ENCODE measurements at places on chromosomes 1 and 21.

DNA sequence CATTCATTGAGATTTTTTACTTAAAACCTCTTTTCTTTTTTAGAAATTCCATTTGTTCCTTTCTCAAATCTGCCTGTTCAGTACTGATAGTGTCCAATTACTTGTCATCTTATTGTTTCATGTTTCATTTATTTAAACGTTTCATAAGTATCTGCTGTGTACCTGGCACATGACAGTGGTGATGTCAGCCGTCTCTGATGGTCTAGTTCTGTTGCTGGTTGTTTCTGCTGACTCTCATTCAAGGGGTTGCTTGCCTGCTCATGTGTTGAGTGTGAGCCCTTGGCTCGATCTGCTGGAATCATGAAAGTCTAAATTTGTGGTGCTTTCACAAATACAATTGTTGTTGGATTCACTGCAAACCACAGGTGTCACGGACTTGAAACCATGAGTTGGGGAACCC, 25.5 kb upstream of the C2CD2 start:
- no peak for DNase-seq

- DNase-seq, result no peak
Measured at GRCh38 chr21:46193829-46194373, 9.6 kb upstream of the SPATC1L start.

DNA sequence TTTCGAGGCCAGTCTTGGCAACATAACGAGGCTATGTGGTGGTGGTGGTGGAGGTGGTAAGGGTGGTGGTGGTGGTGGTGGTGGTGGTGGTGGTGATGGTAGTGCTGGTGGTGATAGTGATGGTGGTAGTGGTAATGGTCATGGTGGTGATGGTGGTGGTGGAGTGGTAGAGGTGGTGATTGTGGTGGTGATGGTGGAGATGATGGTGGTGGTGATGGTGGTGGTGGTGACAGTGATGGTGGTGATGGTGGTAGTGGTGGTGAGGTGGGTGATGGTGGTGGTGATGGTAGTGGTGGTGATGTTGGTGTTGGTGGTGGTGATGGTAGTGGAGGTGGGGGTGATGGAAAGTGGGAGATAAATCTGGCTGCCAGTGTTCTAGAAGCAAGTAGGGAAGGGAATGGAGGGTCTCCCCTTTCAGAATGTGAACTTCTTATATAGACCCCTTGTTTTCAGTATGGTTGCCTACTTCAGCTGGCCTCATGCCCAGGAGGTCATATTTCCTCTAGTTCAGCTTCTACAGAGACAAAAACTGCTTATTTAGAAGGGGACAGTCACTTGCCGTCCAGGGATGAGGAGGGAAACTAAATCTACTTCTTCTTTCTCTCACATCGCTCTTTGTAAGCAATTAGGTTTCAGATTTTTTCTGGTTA, 27.5 kb downstream of the SH3BGR start:
- no peak for DNase-seq

DNA sequence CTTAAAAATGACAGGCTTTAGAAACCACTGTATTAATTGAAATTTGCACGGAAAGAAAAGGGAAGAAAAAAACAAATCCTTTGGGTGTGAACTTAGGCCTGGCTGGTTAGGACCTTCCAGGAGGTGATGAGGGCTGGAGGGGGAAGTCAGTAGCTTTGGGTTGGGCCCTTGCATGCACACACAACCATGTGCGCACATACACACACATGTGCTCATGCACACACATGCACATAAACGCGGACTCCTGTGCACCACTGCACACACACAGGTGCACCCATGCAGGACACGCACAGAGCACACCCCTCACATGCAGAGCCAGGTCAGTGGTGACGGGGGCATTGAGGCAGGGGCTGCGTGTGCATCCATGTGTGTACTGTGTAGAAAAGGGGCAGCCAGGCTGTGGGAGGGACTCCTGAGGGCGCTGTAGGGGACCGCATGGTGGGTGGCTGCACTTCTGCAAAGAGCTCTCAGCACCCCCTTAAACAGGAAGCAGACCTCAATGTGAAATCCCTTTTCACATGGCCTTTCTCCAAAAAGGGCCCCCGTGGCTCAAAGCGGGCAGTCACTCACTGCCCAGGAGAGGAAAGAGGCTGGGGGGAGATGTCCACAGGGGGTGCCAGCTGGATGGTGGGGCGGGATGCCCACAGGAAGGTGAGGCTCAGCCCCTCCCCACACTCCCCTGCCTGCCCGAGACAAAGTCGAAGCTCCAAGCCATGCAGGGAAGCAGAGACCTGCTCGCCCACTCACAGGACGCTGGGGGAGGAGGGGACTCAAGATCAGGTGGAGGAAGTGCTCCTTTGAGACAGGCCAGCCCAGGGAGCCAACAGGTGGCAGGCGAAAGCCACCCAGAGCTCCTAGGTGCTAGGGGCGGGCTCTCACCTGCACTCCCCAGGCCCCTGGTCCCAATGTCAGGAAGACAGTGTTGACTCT, 95.2 kb downstream of the ITPKB start:
- no peak for DNase-seq

- no peak for DNase-seq
Measured at GRCh38 chr1:85229574-85230097, 28.8 kb upstream of the SYDE2 start.

DNA sequence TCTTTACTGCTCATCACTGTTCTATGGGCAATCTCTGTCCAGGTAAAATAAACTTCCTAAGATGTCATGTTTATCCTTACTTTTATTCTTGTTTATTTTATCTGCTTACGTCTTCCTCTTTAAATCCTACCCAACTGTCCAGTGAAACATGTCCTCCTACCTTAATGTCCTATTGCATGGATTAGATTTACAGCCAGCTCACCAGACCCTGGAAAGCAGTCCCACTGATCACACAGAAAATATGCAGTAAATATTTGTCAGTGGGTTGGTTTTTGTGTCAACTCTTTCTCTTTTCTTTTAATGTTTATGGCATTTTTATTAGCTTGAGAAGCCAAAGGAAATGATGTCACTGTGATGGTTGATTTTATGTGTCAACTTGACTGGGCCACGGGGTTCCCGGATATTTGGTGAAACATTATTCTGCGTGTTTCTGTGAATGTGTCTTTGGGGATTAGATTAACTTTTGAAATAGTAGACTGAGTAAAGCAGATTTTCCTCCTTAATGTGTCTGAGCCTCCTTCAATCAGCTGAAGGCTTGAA, 258.3 kb downstream of the SRGAP2C start:
- no peak for DNase-seq

DNA sequence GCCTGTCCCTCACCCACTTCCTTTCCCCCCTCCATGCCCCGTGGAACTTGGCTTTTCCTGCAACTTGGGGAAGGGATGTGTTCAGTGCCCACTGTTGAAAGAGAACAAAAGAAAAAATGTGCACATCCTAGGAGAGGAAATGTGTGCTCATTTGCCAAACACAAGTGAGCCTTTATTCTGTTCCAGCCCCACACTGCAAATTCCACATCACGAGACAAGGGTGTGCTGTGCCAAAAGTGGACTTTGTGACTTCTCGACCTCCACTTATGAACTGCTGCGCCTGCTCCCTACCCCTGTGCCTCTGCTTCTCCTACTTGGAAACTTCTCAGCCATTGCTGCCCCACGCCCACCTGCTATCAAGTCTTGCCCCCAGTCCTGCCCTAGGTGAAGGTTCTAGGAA, 97.0 kb upstream of the GRIK3 start:
- DNase-seq, result no peak

GRCh38 chr1:167248707-167249642, 28.3 kb downstream of the POU2F1 start:
- no peak for DNase-seq

DNA sequence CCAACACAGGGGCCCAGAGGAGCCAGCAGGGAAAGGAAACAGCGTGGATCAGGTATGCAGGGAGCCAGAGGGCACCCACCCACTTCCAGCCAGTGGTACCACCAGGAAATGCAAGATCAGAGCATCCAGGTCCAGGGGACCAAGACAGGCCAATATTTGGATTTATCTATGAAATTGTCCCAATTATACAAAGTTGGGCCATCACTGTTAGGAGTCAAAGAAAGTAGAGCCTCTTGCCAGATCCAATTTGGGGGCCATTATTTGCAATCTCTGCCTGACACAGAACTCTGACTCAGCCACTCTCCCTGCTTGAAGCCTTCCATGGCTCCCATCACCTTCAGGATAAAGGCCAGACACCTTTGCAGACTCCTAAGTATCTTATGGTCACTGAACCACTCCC, 21.1 kb upstream of the TAS1R2 start:
- DNase-seq, result no peak

GRCh38 chr1:161899091-161899490, 124.6 kb downstream of the OLFML2B start:
- no peak for DNase-seq

GRCh38 chr1:180988253-180988752, 34.4 kb downstream of the STX6 start:
- DNase-seq, result no peak

- no peak for DNase-seq
Measured at GRCh38 chr1:169371404-169371803, 3.4 kb downstream of the BLZF1 start.

DNA sequence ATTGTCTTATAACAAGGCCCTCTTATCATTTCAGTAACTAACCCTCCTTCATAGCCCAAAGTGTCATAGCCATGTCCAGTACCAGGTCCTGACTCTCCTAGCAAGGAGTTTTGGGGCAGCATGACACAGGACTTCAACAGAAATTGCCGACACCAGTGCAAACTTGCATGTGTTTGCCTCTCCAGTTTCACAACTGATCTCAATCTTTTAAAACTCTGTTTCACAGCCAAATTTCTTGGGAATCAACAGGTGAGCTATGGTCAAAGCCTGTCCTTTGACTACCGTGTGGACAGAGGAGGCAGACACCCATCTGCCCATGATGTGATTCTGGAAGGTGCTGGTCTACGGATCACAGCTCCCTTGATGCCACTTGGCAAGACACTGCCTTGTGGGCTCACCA, 36.8 kb downstream of the LAMC2 start:
- no peak for DNase-seq

- DNase-seq, result no peak
Measured at GRCh38 chr1:81915937-81916336, 115.2 kb downstream of the ADGRL2 start.
